ENCODE measurements at places on chromosomes 11 and 22. TPM values are rescaled to one million over a fixed set of nuclear protein-coding genes. Genes with fewer than 3 reads are reported as not detected.

DNA sequence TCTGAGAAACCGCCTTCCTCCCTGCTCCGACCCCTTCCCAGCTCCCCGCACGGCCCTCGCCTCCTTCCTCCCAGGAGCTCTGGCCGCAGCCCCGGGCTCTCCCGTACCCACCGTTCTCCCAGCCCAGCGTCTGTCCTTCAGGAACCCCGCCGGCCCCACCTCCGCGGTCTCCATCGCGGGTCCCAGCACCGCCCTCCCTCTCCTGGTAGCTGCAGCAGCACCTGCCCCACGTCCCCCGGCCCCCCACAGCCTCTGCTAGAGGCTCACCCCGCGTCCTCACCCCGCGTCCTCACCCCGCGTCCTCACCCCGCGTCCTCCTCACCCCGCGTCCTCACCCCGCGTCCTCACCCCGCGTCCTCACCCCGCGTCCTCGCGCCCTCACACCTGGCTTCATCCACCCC is 85.9 kb downstream of the WNT7B start:
- peak; percentile 24 for DNase-seq

DNA sequence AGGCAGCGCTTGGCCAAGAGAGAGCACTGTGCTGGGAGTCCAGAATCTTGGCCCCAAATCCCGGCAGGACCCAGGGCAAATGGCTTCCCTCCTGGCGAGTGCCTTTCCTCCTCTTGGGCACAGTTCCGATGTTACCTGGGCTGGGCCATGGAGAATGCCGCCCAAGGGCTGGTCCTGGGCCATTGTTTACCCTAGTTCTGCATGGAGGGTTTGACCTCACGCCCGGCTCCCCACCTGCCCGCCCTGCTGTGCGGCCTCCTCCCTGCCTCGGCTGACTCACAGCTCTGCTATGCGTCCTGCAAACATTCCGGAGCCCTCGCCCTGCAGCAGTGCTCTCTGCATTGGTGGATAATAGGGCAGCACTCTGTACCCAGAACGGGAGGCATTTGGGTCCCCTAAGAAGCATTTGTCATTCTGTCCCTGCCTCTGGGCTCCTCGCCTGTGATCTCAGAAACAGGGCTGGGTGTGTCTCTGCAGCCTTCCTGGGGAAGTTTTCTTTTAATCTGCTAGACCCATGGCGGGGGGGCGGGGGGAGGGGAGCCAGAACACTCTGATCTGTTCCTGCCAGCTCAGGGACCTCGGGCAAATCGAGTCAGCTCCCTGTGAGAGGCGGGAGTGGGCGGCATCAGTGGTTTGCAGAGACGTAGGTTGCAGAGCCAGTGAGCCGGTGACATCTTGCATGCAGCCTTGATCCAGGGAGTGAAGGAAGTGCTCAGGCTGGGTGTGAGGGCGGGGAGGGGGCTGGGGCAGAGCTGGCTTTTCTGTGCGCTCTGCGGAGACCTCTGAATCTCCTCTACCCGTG is 32.9 kb upstream of the SMIM38 start:
- peak; percentile 78 for DNase-seq

Gene MOB2
- total RNA-seq, result 46.1 TPM

Gene TBRG1
- total RNA-seq, result 18.2 TPM

- DNase-seq, result no peak
These were observed 47.3 kb downstream of the WNT7B start for GRCh38 chr22:45929649-45930048.
